ENCODE measurements at places on chromosomes 6 and 20.
A peak's percentile ranks its signal among the peaks of the same experiment; 100 is the strongest.

DNA sequence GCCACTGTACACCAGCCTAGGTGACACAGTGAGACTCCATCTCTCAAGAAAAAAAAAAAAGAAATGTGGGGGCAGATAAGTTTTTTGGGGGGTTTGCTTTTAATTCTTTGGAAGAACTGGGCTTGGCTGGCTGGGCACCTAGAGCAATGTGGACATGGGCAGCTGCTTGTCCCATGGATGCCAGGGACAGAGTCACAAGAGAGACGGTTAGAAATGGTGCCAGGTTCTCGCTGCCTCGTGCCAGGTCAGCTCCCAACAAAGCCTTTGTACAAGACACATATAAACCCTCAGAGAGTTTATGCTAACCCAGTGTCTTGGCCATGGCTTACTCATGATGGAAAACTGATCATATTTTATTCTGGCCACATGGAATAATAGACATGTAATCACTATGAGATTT lies 76.2 kb upstream of the ESR1 start:
- DNase-seq, result no peak

DNA sequence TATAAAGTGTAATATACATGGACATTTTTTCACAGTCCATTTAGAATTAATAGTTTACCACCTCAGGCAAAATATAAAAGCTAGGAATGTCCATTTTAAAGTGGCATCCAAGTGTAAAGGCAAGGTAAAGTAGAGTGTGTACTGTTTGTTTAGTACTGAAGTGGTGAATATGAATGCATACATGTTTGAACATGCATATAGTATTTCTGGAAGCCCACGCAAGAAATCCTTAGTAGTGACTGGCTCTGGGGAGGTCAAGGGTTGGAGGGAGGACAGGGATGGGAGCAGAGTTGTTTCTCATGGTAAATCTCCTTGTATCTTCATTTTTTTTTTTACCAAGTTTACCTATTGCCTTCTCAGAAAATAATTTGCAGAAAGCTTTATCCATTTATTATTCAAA lies 129.2 kb downstream of the UNC5CL start:
- no peak for DNase-seq

- DNase-seq, result no peak
Measured at GRCh38 chr20:24724982-24725533, 224.0 kb upstream of the CST7 start.

- DNase-seq, result no peak
Measured at GRCh38 chr6:47129129-47129528, 87.0 kb upstream of the ADGRF1 start.

DNA sequence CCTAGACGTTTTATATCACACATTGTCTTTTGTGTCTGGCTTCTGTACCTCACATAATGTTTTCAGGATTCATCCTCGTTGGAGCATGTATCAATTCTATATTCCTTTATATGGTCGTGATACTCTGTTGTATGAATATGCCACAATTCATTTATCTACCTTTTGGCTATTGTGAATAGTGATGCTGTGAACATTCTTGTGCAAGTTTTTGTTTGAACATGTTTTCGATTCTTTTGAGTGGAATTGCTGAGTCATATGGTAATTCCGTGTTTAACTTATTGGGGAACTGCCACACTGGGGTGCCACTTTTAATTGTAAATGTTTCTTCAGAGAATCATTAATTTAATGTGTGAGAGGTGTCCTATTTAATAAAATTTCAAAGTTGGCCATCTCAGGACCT lies 101.2 kb downstream of the SLC35B3 start:
- DNase-seq, result no peak

DNA sequence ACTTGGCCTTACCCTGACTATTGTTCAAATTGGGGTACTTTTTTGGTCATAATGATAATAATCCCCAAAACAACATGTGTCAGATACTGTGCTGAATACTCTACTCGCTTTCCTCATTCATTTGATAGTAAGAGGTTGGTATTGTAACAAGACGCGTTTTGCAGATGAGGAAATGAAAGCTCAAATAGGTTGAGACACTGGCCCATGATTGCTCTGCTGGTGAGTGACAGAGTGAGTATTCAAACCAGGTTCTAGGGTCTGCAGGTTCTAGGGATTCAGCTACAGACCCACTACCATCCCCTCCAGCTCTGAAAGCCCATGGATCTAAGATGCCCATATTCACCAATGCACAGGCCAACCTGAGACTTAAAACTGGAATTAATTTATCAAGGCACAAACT lies 1.3 kb upstream of the ENPP4 start:
- no peak for DNase-seq

- peak; percentile 25 for DNase-seq
Measured at GRCh38 chr20:4053071-4053919, 37.9 kb upstream of the RNF24 start.

GRCh38 chr6:107894809-107895396 lies 63.1 kb downstream of the SEC63 start:
- no peak for DNase-seq

- no peak for DNase-seq
Measured at GRCh38 chr20:44609006-44609515, 26.7 kb downstream of the PKIG start.

All from NCI-H226 (cell line).